ENCODE measurements at places on chromosomes 4 and X.
A peak's percentile ranks its signal among the peaks of the same experiment; 100 is the strongest.

DNA sequence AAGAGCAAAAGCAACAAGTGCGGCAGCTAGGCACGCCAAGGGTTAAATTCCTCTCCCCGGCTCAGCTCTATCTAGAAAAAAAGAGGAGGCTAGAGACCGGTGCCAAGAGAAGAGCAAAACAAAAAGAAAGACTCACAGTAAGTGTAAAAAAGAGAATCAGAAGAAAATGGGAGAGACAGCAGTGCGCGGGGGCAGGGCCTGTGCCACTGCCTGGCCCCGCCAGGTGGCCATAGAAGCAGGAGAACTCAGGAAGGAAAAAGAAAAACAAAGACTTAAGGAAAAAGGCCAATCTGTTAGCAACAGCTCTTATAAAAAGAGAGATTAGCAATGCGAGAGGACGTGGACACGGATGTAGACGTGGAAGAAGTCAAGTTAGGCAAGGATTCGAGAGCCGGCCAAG lies 3.2 kb downstream of the ACOX3 start:
- no peak for DNase-seq

DNA sequence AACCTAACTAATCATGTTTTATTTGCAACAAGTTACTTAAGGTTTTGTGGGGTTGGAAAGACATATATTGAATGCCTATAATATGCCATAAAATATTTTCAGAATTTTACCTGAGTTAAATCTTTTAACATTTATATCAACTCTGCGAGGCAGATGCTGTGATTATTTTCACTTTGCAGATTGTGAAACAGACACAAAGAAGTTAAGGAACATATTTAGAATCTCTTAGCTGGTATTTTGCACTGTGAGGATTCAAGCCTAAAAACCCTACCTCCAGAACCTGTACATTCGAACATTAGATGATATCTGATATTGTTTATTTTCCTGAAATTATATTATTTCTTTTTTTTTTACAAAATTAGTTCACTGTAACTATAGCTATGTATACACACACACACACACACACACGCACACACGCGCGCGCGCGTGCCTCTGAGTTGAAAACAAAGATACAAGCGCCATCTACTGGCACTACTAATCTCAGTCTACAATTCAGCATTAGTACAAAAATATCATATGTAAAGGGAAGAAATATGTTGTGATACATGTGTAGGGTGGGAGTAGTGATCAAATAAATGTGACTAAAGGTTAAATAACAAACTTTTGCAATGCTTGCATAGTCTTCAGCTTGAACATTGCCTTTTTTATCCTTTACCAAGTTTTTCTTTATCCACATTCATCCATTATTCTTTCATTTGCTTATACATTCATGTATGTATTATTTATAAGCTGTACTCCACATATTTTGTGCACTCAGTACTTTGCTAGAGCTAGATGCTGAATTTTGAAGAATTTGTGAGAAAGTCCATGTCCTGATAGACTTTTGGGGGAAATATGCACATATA lies 61.5 kb downstream of the ANXA10 start:
- DNase-seq = no peak

DNA sequence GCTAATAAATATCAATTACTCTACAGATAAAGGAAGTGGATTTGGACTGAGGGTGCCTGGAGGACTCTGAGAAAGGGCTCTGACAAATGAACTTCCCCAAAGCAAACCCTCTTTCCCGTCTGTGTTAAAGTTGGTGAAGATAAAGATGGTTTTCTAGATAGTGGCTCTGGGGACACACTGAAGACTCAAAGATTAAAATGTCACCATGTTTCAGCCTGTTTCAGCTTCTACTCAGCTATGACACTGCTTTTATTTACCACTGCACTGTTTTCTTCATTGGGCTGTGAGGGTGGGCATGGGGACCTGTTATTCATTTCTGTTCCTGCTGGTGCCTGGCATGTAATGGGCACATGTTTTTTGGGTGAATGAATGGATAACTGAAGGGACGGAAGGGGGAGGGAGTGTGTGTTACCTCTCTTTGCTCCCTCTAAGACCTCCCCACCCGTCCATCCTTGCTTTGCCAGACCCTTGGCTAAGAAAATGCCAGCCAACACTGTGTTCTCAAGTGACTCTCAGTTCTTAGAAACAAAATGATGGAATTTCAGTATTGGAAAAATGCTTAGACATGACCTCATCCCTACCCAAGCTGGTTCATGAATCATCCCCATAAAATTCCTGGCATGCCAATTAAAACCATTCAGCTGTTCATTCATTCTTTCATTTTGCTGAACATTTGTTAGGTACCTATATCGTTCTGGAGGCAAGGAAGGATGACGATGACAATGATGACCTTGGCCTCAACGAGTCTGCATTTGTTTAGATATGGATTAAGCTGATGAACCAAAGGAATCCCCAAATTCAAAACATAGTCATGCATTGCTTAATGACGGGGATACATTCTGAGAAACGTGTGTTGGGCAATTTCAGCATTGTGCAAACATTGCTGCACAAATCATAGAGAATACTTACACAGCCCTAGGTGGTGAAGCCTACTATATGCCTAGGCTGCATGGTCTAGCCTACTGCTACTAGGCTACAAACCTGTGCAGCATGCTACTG lies 13.4 kb upstream of the STK32B start:
- DNase-seq = no peak

- DNase-seq = no peak
Measured at GRCh38 chr4:70903291-70903603, 1.1 kb downstream of the MOB1B start.

GRCh38 chrX:111503485-111503993 lies 7.9 kb upstream of the SERTM2 start:
- no peak for DNase-seq

GRCh38 chrX:135384161-135384836 lies 37.4 kb upstream of the SMIM10L2A start:
- DNase-seq = no peak

- no peak for DNase-seq
Measured at GRCh38 chrX:103396186-103396585, 19.8 kb downstream of the BEX3 start.

GRCh38 chr4:27861381-27861787 lies 1000.7 kb downstream of the STIM2 start:
- no peak for DNase-seq

- DNase-seq = no peak
Measured at GRCh38 chr4:141391771-141392170, 171.1 kb downstream of the ZNF330 start.

DNA sequence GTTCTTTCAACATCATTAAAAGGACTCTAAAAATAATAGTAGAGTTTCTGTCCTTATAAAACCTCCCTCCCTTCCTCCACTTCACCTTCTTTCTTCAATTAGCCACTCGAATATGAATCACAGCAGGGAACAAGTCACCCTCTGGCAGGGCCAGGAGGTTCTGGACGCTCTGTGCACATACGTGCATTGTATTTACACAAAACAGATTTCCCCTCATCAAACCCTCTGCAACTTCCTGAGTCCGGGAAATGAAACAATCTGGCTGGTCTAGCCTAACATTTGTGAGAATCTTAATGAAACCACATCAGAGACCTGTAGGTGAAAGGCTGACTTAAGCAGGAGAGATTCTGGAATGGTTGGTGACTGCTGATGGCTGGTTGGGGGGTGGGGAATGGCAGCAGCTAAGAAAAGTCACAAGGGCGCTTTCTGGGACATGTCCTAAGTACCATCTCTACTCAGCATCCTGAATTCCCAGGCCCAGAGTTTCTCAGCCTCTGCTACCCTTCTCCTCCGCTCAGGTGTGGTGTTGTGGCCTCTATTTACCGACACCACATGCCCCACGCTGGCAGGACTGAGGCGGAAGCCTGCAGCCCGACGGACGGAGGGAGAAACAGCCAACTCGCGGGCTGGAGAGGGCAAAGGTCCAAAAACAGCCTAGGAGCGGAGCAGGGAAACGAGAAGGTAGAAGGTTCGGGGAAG lies 1.0 kb downstream of the ZDHHC9 start:
- DNase-seq = no peak

DNA sequence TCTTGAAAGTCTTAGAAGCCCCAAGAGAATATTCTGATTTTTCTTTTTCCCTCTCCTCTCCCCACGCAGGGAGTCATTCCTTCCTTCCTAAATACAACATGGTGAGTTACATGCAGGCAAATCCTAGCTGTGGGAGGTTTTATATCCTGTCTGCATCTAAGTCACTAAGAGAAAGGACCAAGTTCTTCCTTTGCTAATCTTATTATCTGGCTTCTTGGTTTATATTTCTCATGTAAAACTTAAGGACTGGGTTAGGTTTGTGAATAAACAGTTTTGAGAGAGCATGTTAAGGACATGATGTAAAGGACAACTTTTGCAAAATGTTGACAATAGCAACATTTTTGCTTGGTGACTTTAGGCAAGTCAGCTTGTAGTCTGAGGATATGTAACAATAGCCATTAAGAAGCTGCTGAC lies 5.1 kb upstream of the CXCL9 start:
- no peak for DNase-seq

DNA sequence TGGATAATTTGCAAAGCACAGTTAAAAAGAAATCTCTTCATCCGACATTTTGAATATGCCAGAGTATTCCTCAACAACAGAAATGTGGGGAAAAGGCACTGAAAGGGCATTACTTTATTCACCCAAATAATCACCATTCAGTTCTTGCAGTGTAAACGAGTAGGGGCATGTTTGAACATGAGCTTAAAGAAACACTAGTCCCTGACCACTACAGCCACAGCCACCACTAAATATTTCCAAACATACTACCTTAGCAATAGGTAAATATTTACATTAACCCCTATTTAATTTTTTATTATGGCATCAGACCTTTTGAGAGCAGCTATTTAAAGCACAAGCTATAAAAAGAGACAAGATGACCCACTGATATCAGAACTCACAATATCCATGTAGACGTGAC lies 27.6 kb downstream of the MCF2 start:
- DNase-seq = no peak

GRCh38 chrX:136616987-136617685 lies 30.8 kb upstream of the CD40LG start:
- peak; percentile 49 for DNase-seq

DNA sequence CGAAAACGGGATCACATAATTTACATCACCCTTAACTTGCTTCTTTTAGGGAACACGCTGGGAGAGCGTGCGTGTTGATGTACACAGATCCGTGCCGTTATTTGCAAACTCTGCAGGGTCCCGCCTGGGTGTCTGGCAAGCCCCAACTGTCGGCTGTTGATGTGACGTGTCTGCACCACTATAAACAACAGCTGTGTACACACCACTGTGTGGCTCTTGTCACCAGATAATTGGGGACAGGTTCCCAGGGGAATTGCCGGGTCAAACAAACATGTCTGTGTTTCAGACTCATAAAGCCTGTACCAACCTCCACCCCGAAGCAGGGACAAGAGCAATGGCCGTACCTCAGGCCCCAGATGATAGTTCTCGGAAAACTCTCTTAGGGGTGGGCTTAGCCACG lies 105.0 kb upstream of the AFAP1 start:
- no peak for DNase-seq

DNA sequence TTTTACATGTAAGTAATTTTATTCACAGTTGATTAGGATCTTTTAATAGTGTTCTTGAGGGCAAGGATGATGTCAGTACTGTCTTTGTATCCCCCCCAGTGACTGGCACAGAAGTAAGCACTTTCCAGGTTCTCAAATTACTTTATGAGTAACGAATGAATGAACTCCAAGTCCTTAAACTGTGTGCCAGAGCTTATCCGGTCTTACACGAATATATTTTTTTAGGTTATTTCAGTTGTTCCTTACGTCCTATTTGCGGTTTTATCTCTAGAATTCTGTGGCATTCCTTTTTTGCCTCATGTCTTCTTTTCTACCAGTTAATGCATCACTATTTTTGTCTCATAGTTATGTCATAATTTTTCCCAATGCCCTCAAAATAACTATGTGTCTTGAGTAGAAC lies 106.9 kb upstream of the MID1IP1 start:
- DNase-seq = no peak

- DNase-seq = no peak
Measured at GRCh38 chr4:53005149-53005546, 143.0 kb downstream of the RASL11B start.

DNA sequence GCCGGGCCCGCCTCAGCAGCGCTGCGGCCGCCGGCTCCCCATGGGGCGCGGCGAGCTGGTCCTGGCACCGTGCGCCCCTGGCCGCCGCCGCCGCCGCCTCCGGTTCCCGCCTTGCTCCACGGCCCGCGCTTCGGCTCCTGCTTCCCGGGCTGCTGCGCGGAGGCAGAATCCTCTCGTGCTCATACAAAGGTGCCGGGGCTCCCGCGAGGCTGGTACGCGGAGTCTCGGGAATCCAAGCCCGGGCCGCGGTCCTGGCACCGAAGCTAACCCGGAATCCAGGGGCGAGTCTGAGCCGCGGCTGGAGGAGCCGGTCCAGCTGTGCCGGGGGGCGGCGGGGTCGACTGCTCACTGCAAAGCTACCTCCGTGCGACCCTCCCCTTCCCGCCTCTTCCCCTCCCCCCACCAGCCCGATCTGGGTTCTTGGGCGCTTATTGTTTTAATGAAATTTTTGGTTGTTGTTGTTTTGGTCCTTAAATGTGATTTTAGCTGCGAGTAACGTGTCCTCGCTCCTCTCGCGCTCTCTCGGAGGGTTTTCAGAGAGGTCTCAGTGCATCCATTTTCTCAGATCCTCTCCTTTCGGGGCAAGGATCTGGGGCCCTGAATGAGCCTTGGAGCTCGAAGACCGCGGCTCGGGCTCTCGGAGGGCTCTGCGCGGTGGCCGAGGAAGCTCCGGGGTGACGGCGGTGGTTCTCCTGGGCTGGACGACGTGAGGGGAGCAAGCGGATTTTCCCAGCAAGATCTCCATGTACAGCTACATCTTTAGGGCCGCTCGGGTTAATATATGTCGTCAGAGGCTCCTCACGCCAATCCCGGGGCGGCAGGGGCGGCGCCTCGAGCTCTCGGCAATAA lies at the start of gene HAND2:
Gene HAND2 (minus strand): TSS at position 753 of the 849 bp plus-strand sequence. CDS start 940 bp downstream, outside the sequence.
- peak; percentile 30 for DNase-seq

GRCh38 chr4:139625093-139625455 lies 40.5 kb upstream of the MGST2 start:
- DNase-seq = no peak

DNA sequence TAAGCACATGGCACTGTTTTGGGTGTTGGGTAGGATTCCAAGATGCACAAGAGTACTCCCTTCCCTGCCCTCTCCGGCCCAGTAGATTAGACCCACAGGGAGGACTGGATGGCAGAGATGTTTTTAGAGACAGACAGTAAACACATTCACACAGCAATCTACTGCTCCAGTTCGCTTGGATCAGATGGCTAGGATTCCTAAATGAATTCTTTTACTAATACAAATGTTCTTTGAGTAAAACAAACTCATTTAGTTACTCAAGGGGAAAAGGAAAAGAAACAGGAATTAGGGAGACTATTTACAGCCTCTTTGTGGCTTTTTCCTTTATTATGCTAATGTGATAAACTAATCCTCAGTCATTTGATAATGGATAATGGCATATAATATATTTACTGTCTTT lies 5.9 kb downstream of the SNX25 start:
- DNase-seq = no peak

- DNase-seq = no peak
Measured at GRCh38 chr4:113433116-113433515, 328.4 kb downstream of the CAMK2D start.

- DNase-seq = no peak
Measured at GRCh38 chrX:15546745-15547144, 46.1 kb downstream of the BMX start.

- DNase-seq = no peak
Measured at GRCh38 chr4:147530723-147531122, 49.8 kb downstream of the EDNRA start.

- peak; percentile 28 for DNase-seq
Measured at GRCh38 chr4:139786494-139787354, 121.1 kb downstream of the MGST2 start.

GRCh38 chrX:129659141-129659540 lies 4.4 kb upstream of the APLN start:
- DNase-seq = no peak
